Gastroesophageal sphincter (tissue), 4 donors: ENCODE measurements at places on chromosomes 6 and 20. TPM values are rescaled to one million over a fixed set of nuclear protein-coding genes. Genes with fewer than 3 reads are reported as not detected.

WFDC5 gene
- total RNA-seq = not detected

GRCh38 chr6:74070091-74070490 lies 374.1 kb downstream of the CD109 start:
- ATAC-seq = no peak

COL9A1 gene
- 0.07 TPM for total RNA-seq

GRCh38 chr20:1830240-1830639 lies 65.0 kb upstream of the SIRPA start:
- ATAC-seq = peak; percentile 57

NKX2-2 gene
- not detected for total RNA-seq

DNA sequence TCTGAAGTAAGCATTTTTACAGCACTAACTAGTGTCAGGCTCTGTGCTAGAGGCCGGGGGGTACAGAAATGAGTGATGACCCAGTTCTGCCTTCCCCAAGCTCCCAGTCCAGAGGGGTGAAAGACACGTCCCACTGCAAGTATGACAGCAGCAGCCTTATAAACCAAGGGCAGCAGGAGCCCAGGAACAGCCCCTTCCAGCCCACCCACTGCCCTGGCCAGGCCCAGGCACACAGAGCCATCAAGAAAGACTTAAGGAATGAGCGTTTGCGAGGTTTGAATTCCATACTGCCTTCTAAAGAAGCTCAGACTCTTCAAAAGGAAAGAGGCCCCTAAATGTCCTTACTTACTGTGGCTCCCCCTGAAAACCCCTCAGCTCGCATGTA lies 10.0 kb downstream of the TRERF1 start:
- peak; percentile 11 for ATAC-seq
